ENCODE measurements at places on chromosomes 3 and 15. TPM values are rescaled to one million over a fixed set of nuclear protein-coding genes. Genes with fewer than 3 reads are reported as not detected.

TBCCD1 gene
- 14.5 TPM for total RNA-seq

CD200 gene
- total RNA-seq: 1.4 TPM

PGBD4 gene
- total RNA-seq: 0.98 TPM

TLE3 gene
- total RNA-seq: 39.4 TPM

TEX55 gene
- not detected for total RNA-seq

STRIT1 gene
- not detected for total RNA-seq

CDC25A gene
- 22.5 TPM for total RNA-seq

SLC9C1 gene
- total RNA-seq: not detected

ENTPD3 gene
- total RNA-seq: not detected

ZNF501 gene
- total RNA-seq: 3.7 TPM

RPL39L gene
- 50.4 TPM for total RNA-seq

IL17RE gene
- total RNA-seq: 0.07 TPM

SUCLG2 gene
- 45.4 TPM for total RNA-seq

CFAP20DC gene
- 3.3 TPM for total RNA-seq

DUOX1 gene
- total RNA-seq: not detected
